ENCODE measurements at places on chromosomes 11 and 22. TPM values are rescaled to one million over a fixed set of nuclear protein-coding genes. Genes with fewer than 3 reads are reported as not detected.

Gene KCTD14
- total RNA-seq = 16.0 TPM

Gene FBLN1
- 20.0 TPM for total RNA-seq

Gene LINC01488
- not detected for total RNA-seq

Gene SMTN
- total RNA-seq = 462 TPM

Gene PHLDA2
- total RNA-seq = 70.2 TPM

Gene TRPM5
- total RNA-seq = not detected

Gene C11orf52
- not detected for total RNA-seq

Gene ZNF215
- 3.8 TPM for total RNA-seq

Gene GTSE1
- 3.3 TPM for total RNA-seq

Gene ART1
- not detected for total RNA-seq

Gene EMSY
- total RNA-seq = 5.5 TPM

Gene CRYBB3
- total RNA-seq = not detected

All from hair follicular keratinocyte (primary cell).